ENCODE measurements at places on chromosomes 1 and 21.

DNA sequence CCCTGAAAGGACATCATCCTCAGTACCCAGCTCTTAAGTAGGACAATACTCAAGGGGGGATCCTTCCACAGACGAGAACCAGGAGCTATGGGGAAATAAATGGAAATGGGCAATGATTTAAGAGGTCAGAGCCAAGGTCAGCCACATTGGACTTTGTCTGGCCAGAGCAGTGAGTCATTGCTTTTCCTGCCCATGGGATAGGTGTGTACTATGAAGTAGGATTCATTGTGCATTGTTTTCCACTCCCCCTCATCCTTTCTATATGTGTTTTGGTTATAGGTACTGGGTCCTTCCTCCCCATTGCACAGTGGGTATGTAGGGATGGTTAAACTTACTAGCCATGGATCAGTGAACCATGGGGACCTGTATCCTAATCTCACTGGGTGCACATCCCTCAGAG, 328.9 kb upstream of the USP25 start:
- no peak for DNase-seq

DNA sequence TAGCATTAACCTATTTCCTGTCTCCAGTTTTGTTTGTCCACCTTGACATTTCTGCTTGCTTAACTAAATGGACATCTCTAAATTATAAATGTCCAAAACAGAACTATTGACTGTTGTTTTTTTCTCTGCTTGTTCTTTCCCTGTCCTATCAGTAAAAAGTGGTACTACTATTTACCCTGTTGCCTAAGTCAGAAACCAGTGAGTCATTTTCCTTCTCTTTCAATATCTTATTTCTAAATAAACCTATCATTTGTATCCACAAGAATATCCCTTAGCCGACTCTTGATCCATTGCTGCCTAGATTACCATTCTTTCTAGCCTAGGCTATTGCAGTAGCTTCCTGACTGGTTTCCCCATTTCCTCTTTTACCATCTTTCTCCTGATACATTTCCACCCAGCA, 22.5 kb downstream of the MIER1 start:
- DNase-seq, result no peak

DNA sequence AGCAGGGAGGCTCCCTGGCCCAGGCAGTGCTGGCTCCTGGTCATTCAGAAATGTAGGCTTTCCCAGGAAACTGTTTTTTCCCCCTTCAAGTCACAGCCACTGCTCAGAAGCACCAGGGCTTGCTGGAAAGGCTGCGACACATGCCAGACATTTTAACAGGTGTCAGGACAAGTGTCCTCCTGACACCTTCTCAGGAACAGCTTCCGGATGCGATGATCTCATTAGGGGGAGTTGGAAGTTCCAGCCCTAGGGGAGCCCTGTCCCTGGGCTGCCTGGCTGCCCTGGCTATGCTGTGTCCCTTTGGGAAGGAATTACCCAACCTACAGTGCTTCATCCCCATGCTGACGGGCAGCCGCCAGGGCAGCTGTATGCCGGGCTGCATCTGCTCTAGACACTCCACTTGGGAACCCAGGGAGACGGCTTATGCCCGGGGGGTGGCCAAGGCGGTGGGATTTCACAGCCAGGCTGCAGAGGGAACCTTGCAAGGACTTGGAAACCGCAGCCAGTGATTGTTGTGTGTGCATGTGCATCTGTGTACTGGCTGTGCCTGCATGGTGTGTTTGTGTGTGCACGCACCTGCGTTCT, 41.8 kb downstream of the AJAP1 start:
- DNase-seq, result no peak

DNA sequence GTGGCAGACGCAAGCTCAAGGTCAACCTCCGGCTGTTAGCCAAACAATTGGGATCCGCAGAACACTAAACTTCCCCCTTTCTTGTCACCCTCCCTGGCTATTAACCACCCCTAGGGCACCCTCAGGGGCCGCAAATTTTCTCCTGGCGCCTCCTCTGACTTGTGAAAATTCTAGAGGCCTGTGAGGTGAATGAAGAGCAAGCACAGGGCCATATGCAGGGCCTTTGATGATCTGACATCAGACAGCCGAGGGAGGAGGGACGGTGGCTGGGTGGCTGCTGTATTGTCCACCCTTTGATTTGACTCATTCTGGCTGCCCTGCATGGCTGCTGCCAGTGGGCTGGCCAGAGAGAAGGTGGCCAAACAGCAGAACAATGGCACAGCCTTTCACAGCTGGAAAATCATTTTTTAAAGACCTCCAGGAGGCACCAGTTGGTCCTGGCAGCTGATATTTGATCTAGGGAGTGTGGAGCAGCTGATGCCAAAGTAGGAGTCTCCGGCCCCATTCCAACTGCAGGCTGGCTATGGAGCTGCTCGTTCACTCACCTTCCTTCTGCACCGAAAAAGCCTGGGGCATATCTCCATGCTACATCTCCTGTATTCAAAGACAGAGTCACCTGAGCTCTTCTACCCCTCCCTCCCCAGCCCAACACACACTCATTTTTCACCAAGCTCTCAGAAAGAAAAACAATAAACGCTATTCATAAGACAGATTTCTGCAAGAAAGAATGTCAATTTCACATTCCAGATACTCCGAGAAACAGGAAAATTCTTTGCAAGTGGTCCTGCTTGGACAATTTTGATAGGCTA, 44.9 kb upstream of the BARHL2 start:
- no peak for DNase-seq

GRCh38 chr1:27306071-27306470, 15.9 kb upstream of the TMEM222 start:
- DNase-seq, result no peak

DNA sequence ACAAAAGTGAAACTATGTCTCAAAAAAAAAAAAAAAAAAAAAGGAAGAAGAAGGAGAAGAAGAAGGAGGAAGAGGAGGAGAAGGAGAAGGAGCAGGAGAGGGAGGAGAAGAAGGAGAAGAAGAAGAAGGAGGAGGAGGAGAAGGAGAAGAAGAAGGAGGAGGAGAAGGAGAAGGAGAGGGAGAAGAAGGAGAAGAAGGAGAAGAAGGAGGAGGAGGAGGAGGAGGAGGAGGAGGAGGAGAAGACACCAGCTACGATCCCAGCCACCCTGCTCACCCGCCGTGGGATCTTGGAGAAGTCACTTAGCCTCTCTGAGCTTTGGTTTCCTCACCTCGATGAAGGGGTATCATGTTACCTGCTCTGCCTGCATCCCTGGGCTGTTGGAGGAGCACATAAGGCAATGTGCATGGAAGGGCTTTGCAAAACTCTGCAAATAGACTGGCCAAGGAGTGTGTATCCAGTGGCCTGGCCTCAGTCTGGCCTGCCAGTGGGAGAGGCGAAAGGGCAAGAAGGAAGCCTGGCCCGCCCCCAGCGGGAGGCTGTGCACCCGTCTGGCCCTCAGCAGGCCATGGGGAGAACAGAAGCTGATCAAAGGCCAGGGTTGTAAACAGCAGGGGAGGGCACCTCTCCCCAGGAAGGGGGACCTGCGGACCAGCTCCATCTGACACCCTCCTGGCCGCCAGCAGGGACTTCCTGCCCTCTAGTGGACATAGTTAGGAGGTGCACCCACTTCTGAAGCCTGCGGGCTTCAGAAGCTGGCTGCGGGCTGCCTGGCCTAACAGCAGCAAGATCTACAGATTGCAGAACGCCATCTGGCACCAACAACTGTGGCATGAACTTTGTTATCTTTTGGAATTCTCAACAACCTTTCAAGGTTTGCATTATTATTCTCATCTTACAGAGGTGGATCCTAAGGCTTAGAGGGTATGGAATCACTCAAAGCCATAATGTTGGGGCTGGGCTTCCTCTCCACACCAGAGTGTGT, 19.2 kb upstream of the CDK18 start:
- peak; percentile 82 for DNase-seq

DNA sequence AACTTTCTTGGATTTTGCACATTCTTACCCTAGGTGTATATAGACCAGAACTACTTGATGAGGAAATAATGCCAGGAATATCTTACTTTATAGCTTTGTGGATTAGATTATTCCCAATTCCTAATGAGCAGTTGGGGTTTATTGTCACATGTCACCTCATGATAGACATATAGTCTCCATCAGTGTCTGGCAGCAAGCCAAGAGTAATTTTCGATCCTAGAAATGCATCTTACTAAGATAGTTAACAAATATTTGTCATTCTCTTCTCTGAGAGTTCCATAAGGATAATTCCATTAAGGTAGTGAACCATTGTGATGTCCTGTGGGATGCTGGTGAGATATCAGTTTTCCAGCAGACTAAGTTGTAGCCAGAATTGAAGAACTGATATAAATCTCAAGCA, 1282.9 kb upstream of the B3GALT2 start:
- DNase-seq, result no peak

GRCh38 chr1:169421309-169421708, 6.0 kb downstream of the CCDC181 start:
- DNase-seq, result no peak

GRCh38 chr1:244456586-244456985, 4.5 kb upstream of the CATSPERE start:
- no peak for DNase-seq

GRCh38 chr1:181347495-181348390, 135.6 kb upstream of the CACNA1E start:
- DNase-seq, result peak; percentile 2

GRCh38 chr1:57820356-57821095, 396.7 kb upstream of the DAB1 start:
- no peak for DNase-seq

DNA sequence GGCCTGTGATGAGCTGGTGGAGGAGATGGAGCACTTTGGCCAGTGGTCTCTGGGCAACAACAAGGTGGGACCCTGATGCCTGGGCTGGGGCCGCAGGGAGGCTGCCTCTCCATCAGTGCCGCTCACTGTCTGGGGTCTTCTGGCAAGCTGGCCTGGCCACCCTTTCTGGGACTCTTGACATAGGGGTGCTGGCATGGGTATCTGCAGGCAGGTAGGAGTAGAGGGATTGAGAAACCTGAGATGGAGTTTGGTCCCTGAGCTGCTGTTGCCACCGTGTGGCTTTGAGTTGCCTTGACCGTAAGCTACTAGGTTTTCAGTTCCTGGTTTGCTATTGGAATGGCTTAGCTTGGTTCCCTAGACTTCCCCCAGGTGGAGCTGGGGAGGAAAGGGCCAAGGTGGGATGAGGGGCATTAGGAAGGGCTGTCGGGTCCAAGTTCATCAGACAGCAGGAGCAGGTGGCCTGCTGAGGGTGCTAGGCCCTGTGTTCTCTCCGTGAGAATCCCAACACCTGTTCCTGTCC, 13.2 kb upstream of the MFN2 start:
- DNase-seq, result peak; percentile 8

- DNase-seq, result no peak
Observed at GRCh38 chr1:180964595-180964994, 51.9 kb downstream of the KIAA1614 start.

GRCh38 chr1:38586993-38587646, 272.5 kb downstream of the RRAGC start:
- peak; percentile 22 for DNase-seq

DNA sequence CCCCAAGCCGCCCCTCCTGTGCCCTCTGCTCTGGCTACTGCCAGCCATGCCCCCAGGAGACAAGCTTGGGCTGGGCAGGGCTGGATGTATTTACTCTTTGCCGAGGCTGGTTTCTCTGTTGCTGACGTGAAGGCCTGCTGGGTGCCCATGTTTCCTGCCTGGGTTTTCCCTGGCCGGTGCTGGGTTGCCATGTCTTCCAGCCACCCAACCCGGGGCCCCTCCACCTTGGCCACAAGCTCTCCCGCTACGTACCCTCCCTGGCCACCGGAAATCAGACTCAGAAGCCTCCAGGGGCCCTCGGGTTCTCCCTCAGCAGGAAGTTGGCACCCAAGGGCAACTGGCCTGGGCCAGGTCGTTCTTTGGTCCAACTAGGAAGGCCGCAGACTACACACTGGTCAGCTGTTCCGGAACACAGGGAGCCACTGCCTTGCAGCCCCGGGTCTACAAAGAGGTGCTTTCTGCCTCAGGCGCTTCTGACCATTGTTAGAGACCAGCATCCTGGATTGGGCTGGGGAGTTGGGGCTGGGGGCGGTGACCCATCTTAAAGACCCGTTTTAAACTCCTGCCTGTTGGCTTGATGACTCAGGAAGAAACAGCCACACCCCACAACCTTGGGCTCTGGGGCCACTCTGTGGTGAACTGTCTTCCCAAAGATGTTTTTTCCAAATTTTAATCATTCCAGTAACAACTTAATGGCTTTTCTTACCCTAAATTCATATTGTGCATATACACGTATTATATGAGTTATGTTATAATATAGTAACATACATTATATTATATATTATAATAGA, 71.2 kb upstream of the RUNX3 start:
- no peak for DNase-seq

- peak; percentile 49 for DNase-seq
Observed at GRCh38 chr1:109161858-109162606, 48.1 kb downstream of the ELAPOR1 start.

GRCh38 chr1:53265581-53265980, 27.3 kb upstream of the MAGOH start:
- no peak for DNase-seq

- DNase-seq, result no peak
Observed at GRCh38 chr1:241376701-241377100, 19.7 kb upstream of the RGS7 start.

DNA sequence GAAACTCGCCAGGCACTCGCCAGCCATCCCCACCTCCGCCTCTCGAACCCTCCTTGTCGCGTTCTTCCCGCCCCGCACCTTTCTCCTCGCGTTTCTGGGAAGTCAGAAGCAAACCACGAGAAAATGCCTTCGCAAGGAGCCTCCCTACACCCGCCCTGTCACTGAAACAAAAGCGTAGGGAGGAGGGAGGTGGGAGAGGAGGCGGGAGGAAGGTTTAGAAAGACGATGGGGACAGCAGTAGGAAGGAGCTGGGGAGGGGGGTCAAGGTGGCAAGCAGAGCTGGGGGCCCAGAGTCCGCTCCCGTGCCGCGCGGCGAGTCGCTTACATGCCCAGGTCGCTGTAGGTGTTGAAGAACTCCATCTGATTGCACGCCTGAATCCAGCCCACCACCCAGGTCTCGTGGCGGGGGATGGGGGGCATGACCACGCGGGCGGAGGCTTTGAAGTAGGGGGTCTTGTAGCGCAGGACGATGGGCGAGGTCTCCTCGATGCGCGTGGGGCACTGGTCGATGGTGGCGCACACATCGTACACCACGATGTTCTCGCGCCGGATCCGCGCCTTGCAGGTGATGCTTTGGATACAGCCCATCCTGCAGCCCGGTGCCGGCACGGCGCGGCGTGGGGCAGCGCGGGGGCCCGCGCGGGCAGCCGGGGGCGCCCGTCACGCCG, 1.0 kb downstream of the FAM78B start:
- no peak for DNase-seq

DNA sequence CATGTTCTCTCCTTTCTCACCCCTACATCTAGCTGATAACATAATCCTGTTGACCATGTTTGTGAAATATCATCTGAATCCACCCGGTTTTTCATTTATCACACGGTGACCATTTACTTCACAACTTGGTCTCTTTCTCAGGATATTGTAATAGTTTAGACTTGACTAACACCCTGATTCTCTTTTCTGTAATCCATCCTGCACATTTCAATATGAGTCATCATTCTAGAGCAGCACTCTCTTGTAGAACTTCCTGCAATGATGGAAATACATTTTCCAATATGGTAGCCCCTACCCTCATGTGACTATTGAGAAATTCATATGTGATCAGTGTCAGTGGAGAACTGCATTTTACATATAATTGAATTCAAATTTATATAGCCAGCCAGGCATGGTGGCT, 2.3 kb upstream of the JAM2 start:
- no peak for DNase-seq

- DNase-seq, result no peak
Observed at GRCh38 chr1:28449904-28450303, 55.9 kb upstream of the RCC1 start.
